ENCODE measurements at places on chromosomes 4 and X.

- no peak for DNase-seq
Observed at GRCh38 chrX:108029928-108030711, 14.7 kb upstream of the VSIG1 start.

DNA sequence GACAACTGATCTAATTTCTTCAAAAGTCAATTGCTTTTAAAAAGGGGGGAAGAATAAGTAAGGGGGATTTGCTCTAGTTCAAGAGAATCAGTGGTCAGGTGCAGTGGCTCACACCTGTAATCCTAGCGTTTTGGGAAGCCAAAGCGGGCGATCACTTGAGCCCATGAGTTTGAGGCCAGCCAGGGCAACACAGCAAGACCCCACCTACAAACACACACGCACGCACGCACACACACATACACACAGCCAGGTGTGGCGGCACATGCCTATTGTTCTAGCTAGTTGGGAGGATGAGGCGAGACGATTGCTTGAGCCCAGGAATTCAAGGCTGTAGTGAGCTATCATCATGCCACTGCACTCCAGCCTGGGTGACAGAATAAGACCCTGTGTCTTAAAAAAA, 9.6 kb downstream of the GRSF1 start:
- no peak for DNase-seq

GRCh38 chr4:24642981-24643547, 58.7 kb upstream of the DHX15 start:
- DNase-seq = no peak

DNA sequence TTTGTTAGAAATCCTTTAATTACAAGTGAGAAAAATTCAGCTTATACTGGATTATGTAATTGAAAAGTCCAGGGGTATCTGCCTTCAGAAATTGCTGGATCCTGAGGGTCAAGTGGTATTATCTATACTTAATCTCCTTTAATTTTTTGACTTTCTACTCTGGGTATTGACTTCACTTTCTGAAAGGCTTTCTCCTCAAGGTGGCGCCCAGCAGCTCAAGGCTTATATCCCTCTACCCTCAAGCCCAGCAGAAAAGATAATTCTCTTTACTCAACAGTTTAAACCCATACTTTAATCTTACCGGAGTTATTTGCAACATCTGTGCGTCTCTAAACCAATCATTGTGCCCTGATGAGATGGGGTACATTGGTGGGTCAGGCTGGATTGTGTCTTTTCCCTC, 129.5 kb downstream of the LARP7 start:
- DNase-seq = no peak

DNA sequence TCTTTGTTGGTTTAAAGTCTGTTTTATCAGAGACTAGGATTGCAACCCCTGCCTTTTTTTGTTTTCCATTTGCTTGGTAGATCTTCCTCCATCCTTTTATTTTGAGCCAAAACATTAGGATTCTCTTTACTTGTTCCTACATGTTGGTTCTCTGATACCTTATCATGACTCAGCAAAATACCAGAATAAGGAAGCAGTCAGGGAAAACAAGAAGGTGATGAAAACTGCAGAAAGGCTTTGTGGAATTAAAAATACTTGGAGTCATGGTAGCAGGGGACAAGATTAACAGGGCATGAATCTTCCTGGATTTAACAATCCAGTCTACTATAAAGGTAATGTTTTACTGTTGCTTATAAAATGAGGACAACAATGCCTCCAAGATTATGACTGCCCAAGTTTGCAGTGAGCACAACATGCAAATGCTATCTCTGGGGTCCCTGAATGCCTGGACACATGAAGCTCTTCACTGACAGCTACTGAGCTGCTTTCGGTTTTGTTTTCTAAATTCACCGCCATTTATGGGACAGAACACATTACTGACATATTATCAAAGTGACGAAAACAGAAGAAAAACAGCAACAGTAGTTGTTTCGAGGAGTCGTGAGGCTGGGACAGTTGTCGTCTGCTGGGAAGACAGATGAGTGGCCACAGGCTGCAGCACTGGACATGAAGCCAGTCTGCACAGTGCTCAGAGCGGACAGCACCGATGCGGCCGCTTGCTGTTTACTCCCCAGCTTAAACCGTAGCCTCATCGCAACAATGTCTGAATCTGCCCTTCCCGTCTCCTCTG, 174.5 kb upstream of the DKK2 start:
- no peak for DNase-seq

GRCh38 chrX:98480606-98481005, 1596.9 kb downstream of the RPA4 start:
- DNase-seq = no peak

GRCh38 chr4:131509521-131509920, 1639.6 kb upstream of the PCDH10 start:
- no peak for DNase-seq

DNA sequence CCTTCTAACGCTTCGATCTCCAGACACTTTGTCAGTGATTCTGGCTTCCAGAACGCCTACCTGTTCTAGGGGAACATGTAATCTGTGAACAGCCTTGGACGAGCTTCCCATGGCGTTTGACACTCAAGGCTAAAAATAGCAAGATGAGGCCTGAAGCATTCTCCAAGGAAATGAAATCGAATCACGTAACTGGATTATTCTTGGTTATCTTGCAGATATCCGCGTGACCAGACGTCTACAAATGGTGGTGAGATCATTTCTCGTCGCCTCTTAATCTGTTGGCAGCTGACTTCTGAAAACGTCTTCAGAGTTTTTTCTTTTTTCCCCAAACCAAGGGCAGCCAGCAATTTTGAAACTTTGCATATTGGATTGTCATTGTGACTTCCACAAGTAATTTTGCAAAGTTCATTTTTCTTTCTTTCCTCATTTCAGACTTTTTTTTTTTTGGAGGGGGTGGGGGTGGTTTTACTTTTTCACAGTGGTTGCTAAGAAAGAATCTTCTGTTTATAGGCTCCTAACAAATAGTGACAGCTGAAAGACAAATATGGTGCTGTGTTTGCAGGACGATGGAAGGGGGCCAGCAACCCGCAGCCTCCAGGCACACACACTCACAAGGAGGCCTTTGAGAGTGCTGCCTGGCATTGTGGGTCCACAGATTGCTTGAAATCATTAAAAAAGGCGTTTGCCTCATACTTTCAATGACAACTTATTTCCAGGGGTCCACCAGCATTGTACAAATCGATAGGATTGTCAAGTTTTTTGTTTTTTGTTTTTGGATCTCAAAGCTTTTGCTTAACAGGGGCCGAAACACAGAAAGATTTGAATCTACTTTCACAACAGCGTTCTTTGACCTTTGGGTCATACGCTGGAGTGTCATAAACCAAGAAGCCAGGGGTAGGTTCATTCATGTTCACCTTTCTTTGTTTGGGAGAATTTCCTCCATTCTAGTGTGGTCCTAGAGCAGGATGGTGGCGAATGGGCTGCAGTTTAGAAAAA, 32.4 kb upstream of the PDLIM3 start:
- DNase-seq = no peak

DNA sequence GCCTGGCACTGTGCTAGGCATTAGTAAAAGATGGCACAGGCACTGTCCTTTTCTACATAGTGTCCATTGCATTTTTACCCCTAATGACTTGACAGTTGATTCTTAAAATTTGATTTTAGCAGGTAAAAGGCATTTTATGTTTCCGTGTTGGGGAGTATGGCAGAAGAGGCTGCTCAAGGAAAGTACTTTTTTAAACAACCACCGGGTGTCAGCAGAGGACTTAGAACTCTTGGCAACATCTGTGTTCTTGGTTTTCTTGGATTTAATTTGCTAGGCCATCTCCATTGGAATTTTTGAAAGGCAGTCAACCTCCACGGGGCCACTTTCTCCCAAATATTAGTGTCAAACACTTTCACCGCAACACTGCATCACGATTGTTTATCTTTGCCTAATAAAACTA, 102.9 kb downstream of the TSPAN7 start:
- peak; percentile 42 for DNase-seq

GRCh38 chr4:68476191-68476590, 28.9 kb downstream of the TMPRSS11E start:
- no peak for DNase-seq

DNA sequence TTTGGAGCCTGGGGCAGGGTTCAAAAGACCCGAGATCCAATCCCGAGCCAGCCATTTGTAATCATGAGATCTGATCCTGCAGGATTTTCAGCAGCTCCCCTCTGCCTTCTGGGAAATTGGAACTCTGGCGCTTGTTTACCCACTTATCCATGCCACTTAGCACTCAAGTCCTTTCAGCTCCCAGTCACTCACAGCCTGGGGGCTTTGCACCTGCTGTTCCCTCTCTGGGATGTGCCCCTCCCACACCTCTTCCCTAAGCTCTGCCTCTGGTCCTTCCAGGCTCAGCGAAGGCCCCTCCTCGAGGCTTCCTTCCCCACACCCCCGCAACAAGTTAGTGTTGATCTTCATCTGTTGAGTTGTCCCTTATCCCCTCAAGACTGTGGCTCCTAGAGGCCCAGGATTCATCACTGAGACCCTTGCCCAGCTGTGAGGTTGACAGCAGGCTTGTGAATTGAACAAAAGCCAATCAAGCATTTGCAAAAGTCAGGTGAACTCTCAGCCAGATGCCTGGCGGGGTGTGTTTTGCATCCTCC, 99.1 kb upstream of the AFAP1 start:
- no peak for DNase-seq

DNA sequence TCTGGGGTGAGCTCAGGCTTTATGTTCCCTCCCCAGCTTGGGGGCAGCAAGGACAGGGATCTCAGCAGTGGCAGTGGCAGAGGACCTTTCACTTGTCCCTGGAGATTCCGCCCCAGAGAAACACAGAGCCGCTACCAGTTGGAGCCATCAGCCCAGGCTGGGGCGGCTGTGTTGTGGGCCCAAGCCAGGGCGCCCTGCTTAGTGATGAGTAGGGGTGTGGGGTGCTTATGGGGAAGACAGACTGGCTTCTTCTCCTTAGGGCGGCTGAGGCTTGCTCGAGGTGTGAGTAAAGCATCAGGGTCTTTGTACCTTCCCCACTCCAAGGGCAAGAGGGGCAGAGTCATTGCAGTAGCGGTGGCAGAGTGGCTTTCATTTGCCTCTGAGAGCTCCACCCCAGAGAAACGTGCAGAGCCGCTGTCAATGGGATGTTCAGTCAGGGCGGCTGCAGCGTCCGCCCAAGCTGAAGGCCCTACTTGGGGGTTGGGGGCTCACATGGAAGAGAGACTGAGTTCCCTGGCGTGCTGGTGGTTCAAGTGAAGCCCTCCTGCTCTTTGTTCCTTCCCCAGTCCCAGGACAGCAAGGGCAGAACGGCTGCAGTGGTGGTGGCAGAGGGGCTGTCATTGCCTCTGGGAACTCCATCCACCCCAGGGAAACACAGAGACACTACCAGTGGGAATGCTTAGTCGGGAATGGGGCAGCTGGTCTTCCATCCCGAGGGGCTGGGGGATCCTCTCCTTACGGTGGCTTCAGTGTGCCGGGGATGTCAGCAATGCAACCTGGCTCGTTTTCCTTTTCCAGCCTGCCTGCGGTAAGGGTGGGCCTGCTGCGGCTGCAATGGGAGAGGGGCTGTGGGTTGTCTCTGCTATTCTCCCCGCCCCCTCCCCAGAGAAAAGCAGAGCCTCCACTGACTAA, 2142.5 kb upstream of the TENM3 start:
- no peak for DNase-seq

GRCh38 chr4:141565379-141566089, 70.8 kb upstream of the IL15 start:
- DNase-seq = no peak
